ENCODE measurements at places on chromosomes 11 and 22.

DNA sequence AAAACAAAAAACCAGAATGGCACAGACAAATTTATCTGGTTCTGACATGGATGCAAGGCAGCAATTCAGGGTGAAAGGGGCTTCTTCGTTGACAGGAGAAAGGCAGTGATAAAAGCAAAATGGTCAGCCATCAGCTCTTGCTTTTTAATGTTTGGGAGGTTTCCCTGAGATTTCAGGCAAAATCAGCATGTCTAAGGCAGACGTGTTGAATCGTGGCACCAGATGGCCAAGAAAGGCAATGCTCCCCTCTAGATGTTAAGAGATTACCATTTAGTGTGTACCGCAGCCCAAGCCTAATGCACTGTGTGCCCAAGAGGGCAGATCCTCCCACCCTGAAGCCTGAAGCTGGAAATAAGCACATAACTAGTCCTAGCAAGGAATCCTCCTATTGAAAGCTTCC is 88.8 kb upstream of the GALNT18 start:
- no peak for DNase-seq

DNA sequence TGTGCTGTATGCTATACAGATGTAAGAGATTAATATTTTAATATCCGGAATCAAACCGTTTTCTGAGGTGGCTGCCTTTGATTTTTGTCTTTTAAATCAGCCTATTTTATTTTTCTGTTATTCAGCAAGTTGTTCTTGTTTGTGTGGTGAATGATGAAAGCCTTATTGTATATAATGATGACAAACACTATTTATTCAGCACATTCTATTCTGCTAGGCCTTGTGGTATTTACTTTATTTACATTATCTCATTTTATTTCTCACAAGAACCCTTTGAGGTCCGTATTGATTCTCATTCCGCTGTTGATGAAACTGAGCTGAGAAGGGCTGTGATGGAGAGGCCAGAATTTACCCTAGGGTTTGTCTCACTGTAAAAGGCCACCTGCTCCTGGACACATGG is 40.5 kb downstream of the KREMEN1 start:
- no peak for DNase-seq

- DNase-seq, result no peak
Measured at GRCh38 chr11:3115321-3115720, 49.8 kb downstream of the OSBPL5 start.

DNA sequence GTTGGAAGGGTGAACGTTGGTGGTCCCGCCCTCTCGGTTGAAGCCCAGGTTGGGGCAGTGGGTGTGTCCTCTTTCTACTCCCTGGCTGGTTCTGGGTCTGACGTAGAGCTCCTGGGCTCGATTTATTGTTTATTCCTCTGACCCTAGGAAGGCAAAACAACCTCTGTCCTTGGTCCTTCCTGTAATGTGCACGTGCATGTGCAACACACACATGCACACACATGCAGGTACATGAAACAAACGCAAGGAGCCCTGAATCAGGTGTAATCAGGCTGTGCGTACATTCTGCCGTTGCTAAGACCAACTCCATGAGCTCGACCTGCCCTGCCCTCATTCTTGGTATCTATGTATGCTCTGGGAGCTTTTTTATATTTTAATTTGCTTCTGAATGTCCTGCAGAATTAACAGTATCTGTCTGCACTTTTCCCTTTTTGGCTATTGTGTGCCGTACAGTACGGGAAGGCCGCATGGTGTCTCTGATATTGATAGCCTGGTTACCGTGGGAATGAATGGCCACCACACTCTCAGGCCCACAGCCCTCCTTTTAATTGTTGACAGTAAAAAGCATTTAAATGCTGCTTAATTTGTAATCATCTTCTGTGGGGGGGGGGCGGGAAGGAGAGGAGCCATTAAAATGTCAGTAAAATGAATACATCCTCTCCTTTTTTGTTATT is 66.0 kb upstream of the NNMT start:
- no peak for DNase-seq

GRCh38 chr11:120563703-120564572 is 52.4 kb downstream of the GRIK4 start:
- no peak for DNase-seq

- DNase-seq, result no peak
Measured at GRCh38 chr11:13329670-13330356, 52.2 kb downstream of the BMAL1 start.

- DNase-seq, result peak; percentile 20
Measured at GRCh38 chr22:34105461-34106062, 185.3 kb upstream of the LARGE1 start.

GRCh38 chr22:41856469-41856868 is 23.6 kb downstream of the SREBF2 start:
- DNase-seq, result no peak

GRCh38 chr11:27040302-27041115 is at the start of gene BBOX1:
Gene BBOX1, plus strand, starts transcription at chr11:27040815. Its CDS starts 14,616 bp downstream, at chr11:27055431.
- no peak for DNase-seq

DNA sequence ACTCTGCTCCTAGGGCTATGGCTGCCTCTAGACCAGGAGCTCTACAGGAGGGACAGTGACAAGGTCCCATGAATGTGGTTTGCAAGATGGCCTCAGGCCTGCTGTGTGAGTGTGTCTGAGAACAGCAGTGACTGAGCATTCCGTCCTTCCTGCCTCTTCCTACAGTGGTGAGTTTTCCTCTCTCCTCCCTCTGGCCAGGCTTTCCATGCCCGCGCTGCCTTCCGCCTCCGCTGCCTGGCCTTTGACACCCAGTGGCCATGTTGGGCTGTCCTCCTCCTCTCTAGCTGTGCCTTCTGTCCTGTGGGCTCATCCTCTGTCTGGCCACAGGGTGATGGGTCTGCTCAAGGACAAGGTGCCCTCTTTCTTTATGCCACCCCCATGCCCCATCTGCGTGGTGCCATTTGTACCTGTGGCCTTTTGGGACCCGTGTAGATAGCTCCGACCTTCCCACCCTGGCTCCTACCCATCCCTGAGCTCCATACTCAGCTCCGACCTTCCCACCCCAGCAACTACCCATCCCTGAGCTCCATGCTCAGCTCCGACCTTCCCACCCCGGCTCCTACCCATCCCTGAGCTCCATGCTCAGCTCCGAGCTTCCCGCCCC is 970.4 kb downstream of the BRD1 start:
- no peak for DNase-seq

DNA sequence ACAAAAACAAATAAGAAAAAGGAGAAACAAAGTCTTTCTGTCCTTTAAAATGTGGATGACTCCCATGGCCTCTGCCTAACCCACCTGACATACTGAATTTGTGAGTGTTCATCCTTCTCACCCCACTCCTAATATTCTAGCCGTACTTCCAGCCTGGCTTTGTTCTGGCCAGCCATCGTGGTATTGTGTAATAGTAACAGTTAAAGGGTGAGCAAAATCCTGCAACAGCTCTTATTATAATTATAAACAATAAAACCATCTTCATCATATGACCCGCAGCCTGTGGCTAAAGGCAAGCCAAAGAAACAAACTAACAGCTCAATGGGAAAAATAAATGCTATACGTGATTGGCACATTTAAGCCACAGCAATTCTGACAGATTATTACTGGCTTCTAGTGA is 721.6 kb upstream of the TENM4 start:
- DNase-seq, result no peak

- no peak for DNase-seq
Measured at GRCh38 chr11:70297341-70297740, 26.9 kb downstream of the PPFIA1 start.

GRCh38 chr22:32389685-32390084 is 22.4 kb downstream of the RTCB start:
- no peak for DNase-seq

GRCh38 chr11:3914805-3915204 is 59.3 kb downstream of the STIM1 start:
- DNase-seq, result no peak

DNA sequence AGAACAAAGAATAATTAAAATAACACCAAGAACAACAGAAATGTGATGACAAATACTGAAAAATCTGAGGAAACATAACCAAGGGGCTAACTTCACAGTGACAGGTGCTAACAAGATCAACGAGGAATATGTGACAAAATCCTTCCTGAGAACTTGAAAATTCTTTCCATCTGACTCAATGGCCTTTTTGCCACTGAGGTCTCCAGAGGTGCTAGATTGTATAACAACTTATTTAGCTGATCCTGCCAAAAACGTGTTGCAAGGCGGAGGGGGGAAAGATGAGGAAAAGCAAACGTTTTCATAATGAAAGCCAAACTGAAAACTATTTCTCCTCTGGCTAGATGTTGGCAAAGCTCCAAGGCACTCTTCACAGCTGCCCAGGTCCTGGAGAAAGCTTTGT is 364.5 kb downstream of the NTM start:
- no peak for DNase-seq

DNA sequence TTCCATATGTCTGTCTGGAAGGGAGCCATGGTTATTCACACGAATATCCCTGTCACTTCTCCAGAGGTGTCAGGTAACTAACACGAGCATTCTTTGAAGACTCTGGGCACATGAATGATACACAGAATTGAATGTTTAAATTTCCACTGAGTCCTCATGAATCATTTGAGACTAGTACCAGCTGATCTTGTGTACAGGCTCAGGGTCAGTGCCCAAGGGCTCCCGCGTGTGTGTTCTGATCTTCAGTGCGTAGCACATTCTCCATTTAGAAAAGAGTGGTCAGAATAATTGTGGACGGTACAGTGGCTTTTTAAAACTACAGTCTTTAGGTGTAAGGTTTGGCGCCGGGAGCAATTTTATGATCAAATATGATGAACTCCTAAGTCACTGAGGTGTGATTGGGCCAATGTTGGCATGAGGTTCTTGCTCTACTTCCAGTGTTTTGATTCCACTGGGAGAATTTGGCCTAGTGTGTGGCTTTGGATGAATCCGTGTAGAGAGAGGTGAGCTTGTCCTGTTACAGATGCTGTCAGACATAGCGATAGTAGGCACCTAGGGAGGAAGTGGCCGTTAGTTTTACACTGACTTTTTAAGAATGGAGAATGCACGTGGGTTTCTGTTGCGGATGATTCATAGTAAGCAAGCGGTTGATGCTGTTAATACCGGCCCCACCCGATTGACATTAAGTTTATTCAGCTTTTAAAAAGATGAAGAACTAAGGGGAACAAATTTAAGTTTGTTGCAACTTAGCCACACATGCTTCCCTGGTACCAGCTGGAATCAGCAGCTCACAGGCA is 22.2 kb downstream of the NUP50 start:
- DNase-seq, result no peak

- DNase-seq, result no peak
Measured at GRCh38 chr22:17155941-17156340, 3.1 kb downstream of the HDHD5 start.

DNA sequence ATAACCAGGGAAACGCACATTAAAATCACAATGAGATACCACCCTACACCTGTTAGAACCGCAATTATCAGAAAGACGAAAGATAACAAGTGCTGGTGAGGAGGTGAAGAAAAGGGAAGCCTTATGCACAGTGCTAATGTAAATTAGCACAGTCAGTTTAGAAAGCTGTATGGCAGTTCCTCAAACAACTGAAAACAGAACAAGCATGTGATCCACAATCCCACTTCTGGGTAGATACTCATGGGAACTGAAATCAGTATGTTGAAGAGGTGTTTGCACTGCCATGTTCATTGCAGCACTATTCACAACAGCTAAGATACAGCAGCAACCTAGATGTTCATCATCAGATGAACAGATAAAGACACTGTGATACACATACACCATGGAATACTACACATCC is 75.0 kb upstream of the CCND1 start:
- DNase-seq, result no peak

- DNase-seq, result no peak
Measured at GRCh38 chr11:120061036-120061760, 76.7 kb downstream of the TRIM29 start.

- DNase-seq, result no peak
Measured at GRCh38 chr11:16512899-16513241, 156.5 kb upstream of the SOX6 start.

- no peak for DNase-seq
Measured at GRCh38 chr11:83785942-83786341, 499.8 kb upstream of the CCDC90B start.

DNA sequence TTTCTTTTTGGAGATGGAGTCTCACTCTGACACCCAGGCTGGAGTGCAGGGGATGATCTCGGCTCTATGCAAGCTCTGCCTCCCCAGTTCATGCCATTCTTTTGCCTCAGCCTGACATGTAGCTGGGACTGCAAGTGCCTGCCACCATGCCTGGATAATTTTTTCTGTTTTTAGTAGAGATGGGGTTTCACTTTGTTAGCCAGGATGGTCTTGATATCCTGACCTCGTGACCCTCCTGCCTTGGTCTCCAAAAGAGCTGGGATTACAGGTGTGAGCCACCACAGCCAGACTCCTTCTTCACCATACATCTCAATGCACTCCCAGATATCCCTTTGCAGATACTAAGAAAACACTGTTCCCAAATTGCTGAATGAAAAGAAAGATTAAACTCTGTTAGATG is 224.3 kb downstream of the OR4A5 start:
- DNase-seq, result no peak

DNA sequence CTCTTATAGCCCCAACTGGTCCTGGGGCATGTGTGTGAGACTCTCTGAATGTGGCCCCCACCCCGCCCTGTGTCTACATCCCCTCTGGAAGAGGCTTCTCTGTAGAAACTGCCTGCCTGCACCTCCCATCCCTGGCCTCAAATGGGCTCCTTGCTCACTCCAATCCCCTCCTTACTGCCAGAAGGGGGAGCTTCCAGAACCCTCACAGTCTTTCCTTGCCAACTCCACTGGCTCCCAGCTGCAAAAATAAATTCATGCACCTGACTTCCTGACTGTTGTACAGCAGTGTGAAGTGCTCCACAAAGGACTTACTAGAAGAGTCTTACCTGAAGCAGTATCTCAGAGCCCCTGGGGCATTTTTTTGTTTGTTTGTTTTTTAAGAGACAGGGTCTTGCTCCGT is 15.2 kb upstream of the SERPIND1 start:
- DNase-seq, result no peak

GRCh38 chr22:36977401-36977861 is 41.8 kb downstream of the TST start:
- DNase-seq, result peak; percentile 73

All from stimulated activated CD4-positive, alpha-beta T cell treated with anti-CD3 and anti-CD28 coated beads, Interleukin-2, amount 100 ng/mL, for 48 hours (primary cell).